ENCODE measurements at places on chromosomes 3 and 15. TPM values are rescaled to one million over a fixed set of nuclear protein-coding genes. Genes with fewer than 3 reads are reported as not detected.

The DOCK3 gene
- total RNA-seq, result 45.0 TPM

The MYZAP gene
- 3.2 TPM for total RNA-seq

The CLEC3B gene
- total RNA-seq, result 34.4 TPM

The GXYLT2 gene
- total RNA-seq, result 6.0 TPM

The SLC12A1 gene
- 5.8 TPM for total RNA-seq

The GOLGA8T gene
- total RNA-seq, result 0.69 TPM

The DNAJA4 gene
- 42.7 TPM for total RNA-seq

The FBN1 gene
- 23.1 TPM for total RNA-seq

The DUOXA2 gene
- total RNA-seq, result not detected

The CELSR3 gene
- 30.4 TPM for total RNA-seq

The FBLN2 gene
- 6.0 TPM for total RNA-seq

The SUSD5 gene
- 7.4 TPM for total RNA-seq

The MED12L gene
- total RNA-seq, result 23.8 TPM

The SLC6A1 gene
- 154 TPM for total RNA-seq

The APH1B gene
- total RNA-seq, result 21.2 TPM

The ZNF385D gene
- 36.7 TPM for total RNA-seq

The ROBO2 gene
- total RNA-seq, result 411 TPM

The ERC2 gene
- 126 TPM for total RNA-seq

The WDR6 gene
- 116 TPM for total RNA-seq

The VGLL4 gene
- 90.4 TPM for total RNA-seq

The OR5K2 gene
- total RNA-seq, result not detected

The PPP2R3A gene
- total RNA-seq, result 26.1 TPM

The OSBPL10 gene
- 17.1 TPM for total RNA-seq

The FRMD4B gene
- 30.7 TPM for total RNA-seq

The CHCHD4 gene
- 12.2 TPM for total RNA-seq

The CTXN2 gene
- total RNA-seq, result 1.6 TPM

The GABRB3 gene
- total RNA-seq, result 141 TPM

The IL17RD gene
- total RNA-seq, result 27.7 TPM

The LRRC58 gene
- total RNA-seq, result 30.2 TPM

The SLC28A1 gene
- 0.23 TPM for total RNA-seq

The CDHR4 gene
- total RNA-seq, result 0.23 TPM

The CPN2 gene
- not detected for total RNA-seq

The MAN2A2 gene
- 45.0 TPM for total RNA-seq

The FYTTD1 gene
- 58.8 TPM for total RNA-seq

The TMCC1 gene
- 98.5 TPM for total RNA-seq

The WDR53 gene
- total RNA-seq, result 5.1 TPM

The CCR1 gene
- 3.2 TPM for total RNA-seq

The SERINC4 gene
- total RNA-seq, result 0.23 TPM

The ENTPD3 gene
- 17.8 TPM for total RNA-seq

The ATP13A5 gene
- total RNA-seq, result 0.92 TPM

The AMT gene
- 3.9 TPM for total RNA-seq

The CPOX gene
- total RNA-seq, result 19.8 TPM

The GOLGA6A gene
- 0.23 TPM for total RNA-seq

The TGM4 gene
- not detected for total RNA-seq

The SERPINI2 gene
- 3.7 TPM for total RNA-seq

The C2CD4B gene
- total RNA-seq, result 1.2 TPM
